CD4-positive, alpha-beta T cell treated with Interleukin-17A for 1 hour (primary cell): ENCODE measurements at places on chromosomes 5 and 9.
A peak's percentile ranks its signal among the peaks of the same experiment; 100 is the strongest.

DNA sequence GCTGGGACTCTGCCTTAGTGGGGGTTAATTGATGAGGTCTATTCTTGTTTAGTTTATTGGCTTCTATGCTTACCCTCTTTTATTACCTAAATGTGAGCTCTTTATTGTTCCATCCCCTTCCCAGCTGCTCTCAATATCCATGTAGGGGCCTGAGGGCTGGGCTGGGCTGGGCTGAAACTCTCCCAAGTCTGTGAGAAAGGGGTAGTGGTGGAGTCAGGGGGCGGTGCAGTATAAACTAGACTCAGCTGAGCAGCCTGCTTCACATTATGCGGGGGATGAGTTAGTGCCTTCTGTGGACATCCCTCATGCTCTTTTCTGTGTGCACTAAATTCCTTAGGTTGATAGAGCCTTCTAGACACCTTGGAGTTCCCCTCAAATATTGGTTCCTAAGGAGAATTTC, 451.8 kb upstream of the PTGER4 start:
- no peak for DNase-seq

- no peak for DNase-seq
These were observed 421.7 kb downstream of the CDK5RAP2 start for GRCh38 chr9:120158221-120158620.

DNA sequence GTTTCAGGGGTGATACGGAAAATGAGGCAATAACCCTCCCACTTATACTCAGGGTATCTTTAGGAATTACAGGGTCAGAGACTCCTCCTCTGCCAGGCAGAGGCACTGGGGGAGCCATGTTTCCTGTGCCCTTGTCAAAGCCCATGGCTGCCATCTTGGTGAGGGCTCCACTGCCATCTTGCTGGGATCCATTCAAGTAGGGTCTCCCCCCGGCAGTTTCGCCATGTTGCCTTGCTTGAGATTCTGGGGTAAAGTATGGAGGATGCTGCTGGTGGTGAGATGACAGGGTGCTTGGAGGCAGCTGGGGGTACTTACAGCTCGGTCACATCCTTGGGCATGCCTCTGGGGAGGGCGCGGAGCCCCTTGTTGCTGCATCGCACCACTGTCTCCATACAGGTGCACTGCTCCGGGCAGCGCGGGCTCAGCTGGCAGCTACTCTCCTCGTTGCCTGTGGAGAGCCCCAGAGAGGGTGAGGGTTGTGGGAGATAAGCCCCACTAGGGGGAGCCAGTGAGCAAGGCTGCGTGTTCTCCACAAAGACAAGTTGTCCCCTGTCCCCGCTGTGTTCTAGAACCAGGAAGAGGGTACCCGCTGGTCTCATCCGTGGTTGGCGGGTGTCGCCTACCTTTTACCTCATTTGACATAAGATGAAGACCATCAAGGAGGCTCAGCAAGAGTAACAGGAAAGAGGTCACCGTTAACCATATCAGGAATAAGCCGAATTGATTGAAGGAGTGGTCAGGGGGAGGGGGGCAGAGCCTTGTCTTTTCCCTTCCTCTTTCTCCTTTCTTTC, 169.0 kb upstream of the PANK3 start:
- DNase-seq, result peak; percentile 34

- no peak for DNase-seq
These were observed 6.6 kb downstream of the OTULINL start for GRCh38 chr5:14588145-14588544.

DNA sequence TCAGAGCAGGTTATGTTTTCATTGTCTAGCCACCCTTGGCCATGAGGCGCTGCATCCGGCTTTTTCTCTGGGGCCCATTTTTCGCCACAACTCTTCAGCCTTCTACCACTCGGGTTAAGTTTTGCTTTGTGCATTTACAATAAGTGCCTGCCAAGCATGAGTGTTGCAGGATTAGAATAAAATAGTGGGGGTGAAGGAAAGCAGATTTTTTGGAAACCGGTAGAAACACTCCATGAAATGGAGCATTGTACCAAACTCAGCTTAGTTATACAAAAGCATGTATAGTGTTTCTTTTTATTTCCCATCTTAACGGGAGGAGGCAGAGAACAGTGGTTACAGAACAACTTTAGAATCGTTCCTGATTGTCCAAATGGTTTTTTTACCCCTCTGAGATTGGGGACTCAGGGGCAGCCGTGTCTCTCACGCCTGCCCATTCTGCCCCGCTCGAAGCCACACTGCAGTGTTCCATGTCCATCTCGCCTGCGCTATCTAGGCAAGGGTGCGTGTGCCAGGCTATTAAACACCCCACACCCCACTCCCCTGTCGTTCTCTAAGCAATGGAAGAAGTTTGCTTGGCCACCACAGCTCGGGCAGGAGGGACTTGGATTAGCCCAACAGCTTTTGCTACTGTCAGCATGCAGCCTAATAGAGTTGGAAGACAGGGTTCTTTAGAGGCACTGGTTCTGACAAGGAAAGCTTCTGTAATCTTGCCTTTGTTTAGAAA, 268.8 kb upstream of the WWC1 start:
- DNase-seq, result no peak

- DNase-seq, result no peak
These were observed 16.5 kb upstream of the ISCA1 start for GRCh38 chr9:86298873-86299272.

GRCh38 chr5:161314033-161314432, 232.5 kb downstream of the GABRB2 start:
- DNase-seq, result no peak

- no peak for DNase-seq
These were observed 68.8 kb downstream of the ELL2 start for GRCh38 chr5:95892784-95893354.

DNA sequence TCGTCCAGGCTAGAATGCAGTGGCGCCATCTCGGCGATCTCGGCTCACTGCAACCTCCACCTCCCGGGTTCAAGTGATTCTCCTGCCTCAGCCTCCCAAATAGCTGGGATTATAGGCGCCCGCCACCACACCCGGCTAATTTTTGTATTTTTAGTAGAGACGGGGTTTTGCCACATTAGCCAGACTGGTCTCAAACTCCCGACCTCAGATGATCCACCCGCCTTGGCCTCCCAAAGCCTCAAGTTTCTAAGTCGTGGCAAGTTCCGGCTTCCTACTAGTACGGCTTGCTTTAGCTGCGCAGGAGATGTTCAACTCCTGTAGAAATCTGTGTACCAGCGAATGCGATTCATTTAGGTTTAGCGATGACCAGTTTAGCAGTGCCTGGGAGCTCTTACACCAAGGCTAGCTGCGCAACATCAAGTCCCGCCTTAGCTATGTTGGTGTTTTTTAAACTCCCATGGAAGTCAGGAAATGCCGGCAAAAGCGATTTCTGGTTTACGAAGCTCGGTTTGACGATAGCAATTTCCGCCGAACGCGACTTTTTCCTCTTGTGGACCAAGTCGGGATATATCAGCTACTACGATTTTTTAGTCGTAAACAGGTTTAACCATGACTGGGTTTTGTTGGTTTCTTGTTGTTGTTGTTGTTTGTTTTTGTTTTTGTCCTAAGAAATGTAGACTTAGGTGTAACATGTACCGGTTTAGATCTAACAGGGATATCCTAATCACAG, 46.4 kb downstream of the ANXA2R start:
- DNase-seq, result peak; percentile 80

DNA sequence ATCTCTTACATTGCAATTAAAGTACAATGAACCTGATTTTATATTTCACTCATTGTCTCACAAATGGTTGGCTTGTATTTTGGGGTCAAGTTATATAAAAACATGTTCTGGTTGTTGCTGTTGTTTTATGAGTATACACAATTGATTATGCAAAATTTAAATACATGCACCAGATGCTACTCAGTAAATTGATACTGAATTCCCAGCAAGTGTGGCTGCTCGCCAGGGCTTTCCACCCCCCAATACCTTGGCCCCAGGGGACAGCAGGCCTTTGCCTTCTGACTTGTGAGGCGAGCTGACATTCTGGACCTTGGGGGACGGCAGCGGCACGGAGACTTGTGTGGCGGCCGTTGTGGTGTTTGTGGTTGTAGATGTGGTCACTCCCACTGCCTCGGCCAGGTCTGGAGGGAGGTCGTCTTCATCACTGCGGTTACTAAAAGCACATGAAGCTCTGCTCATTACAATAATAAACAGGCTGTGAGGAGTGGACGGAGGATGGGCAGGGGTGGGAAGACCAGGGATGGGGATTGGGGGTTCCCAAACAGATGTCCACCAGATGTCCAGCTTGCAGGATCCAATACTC, 27.0 kb upstream of the FRRS1L start:
- no peak for DNase-seq

- no peak for DNase-seq
These were observed 101.7 kb downstream of the ADRB2 start for GRCh38 chr5:148928141-148928540.

DNA sequence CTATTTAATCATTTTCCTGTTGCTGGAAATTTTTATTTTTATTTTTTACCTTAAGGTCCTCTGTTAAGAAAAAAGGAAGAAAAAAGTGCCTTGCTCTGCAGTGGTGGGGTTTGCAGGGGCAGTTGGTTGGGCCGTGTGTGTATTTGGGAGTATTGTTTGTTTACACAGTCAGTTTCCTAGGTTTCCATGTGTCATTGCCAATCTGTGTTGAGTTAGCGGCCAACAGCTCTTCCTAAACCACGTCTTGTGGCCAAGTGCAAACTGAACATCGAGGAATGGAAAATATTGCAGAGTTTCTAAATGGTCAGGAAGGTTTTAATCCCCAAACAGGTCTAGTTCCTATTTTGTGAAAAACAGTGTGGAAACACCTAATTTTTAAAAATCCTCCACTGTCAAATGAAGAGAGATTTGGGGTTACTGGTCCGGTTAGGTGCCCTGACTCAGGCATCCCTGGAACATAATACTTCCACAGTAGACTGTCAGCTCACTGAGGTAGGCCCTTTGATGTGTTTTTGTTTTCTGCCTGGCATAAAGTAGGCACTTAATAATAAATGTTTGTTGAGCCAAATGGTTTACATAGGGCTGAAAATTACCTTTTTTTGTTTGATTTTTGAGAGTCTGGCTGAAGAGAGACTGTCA, 37.0 kb downstream of the MAMDC2 start:
- DNase-seq, result no peak

DNA sequence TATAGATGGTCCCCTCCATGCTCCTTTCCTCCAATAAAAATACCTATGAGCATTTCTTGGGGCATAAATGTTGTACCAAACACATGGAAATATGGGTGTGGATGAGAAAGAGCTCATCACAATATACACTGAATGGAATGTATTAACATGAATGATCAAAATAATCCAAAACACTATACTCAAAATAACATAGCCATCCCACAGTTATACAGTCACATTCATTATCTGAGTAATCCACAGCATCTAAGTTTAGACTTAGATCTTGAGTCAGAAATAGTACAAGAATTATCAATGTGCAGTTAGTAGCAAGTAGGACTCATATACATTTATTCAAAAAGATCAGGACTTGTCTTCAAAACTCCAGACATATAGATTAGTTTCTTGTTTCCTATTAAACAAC, 175.2 kb upstream of the NREP start:
- DNase-seq, result no peak

DNA sequence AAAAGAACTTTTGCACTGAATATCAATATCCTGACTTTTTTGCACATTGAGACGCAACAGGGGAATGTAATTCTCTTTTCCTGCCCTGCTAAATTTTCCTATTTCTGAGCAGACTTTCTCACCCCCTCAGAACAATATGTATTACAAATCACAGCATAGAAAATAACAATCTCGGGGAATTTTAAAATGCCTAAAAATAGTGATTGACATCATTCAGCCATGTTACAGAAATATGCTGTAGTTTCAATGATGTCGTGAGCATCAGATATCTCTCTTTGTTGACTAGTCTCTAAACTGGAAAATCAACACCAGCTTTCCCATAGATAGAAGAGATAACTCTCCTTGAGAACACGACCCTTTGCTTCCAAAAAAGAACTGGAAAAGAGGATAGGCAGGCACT, 166.7 kb downstream of the ZDHHC21 start:
- DNase-seq, result no peak

- DNase-seq, result peak; percentile 56
These were observed 4.8 kb upstream of the PLGRKT start for GRCh38 chr9:5442400-5443011.

GRCh38 chr5:123269851-123270250, 153.4 kb downstream of the CEP120 start:
- no peak for DNase-seq

GRCh38 chr5:23437011-23437410, 70.4 kb upstream of the PRDM9 start:
- no peak for DNase-seq

DNA sequence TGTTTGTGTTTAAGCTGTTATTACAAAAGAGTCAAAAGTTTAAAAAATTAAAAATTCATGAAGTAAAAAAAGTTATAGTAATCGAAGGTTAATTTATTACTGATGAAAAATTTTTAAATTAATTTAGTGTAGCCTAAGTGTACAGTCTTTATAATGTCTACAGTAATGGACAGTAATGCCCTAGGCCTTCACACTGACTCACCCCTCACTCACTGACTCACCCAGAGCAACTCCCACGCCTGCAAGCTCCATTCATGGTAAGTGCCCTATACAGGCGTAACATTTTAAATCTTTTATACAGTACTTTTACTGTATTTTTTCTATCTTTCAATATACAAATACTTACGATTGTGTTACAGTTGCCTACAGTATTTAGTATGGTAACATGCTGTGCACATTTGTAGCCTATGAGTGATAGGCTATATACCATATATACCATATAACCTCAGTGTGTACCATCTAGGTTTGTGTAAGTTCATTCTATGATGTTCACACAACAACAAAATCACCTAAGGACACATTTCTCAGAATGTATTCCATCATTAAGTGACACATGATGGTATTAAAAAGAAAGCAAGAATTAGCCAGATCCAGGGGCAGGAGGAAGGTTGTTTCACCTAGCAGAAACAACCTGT, 40.1 kb downstream of the DCAF10 start:
- DNase-seq, result no peak

GRCh38 chr5:5179079-5179478, 38.9 kb downstream of the ADAMTS16 start:
- no peak for DNase-seq

GRCh38 chr9:114825126-114825795, 19.4 kb upstream of the TNFSF15 start:
- no peak for DNase-seq

DNA sequence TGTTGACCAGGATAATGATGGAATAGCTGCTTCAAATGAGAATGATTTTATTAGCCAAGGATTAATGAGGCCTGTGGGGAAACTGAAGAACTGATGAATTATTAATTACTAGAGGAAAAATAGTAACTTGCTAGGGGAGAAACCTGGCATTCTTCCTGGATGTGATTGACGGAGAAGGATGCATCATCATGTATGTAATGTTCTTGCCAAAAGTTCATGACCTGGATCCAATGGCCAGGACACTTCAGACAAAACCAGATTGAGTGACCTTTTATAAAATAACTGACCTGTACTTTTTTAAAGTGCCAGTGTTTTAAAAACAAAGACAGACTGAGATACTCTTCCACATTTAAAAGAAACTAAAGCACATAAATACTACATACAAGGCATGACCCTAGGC, 23.7 kb downstream of the KIAA1191 start:
- DNase-seq, result no peak
